ENCODE measurements at places on chromosomes 7 and 10.

- peak; percentile 53 for ATAC-seq
Measured at GRCh38 chr7:816751-817671, 15.3 kb upstream of the SUN1 start.

- no peak for ATAC-seq
Measured at GRCh38 chr10:104359811-104360210, 6.2 kb downstream of the CFAP58 start.

DNA sequence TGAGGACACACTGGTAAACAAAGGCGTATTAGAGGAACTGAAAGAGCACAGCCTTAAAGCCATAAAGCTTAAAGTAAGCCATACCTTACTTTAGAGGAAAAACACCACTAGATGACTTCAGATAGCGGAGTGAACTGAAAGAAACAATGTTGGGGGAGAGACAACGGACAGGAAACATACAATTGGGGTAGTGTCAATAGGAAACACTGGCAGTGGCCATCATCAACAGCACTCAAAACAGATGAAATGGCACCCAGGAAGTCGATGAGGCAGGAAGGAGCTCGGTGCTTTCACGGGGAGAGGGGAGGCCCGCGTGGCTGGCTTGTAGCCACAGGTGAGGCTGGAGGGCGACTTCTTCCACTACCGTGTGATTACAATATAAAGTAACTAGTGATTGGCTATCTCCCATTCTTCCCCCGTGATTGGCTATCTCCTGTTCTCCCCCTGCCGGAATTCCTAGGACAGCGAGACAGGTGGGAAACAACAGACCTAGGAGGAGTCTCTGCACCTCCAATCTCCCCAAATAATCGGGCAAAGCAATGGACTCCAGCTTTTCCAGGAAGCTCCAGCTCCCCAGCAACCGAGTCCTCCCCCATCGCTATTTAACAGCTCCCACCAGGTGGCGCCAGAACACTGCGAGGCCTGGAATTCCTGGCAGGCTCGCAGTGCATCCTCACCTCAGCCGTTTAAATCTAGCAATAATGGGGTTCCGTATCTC lies 2.4 kb upstream of the TAS2R38 start:
- ATAC-seq, result peak; percentile 66

- no peak for ATAC-seq
Measured at GRCh38 chr7:102107474-102108104, 179.1 kb upstream of the SH2B2 start.

DNA sequence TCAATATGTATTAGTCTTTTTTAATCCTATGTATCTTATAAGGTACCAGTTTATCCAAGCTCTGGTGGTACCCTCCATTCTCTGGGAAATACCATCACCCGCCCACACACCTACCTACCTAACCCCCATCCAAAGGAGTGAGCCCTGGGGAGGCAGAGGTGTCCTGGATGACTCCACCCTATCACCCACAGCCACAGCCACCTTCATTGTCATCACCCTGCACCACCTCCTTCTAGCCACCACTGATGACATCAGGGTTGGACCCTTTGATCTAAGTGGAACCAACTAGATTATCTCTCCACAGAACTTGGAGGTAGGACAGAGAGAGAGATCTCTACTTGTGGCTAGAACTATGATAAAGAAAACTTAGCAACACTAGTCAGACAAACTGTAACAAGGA lies 259.4 kb downstream of the PARD3 start:
- no peak for ATAC-seq

DNA sequence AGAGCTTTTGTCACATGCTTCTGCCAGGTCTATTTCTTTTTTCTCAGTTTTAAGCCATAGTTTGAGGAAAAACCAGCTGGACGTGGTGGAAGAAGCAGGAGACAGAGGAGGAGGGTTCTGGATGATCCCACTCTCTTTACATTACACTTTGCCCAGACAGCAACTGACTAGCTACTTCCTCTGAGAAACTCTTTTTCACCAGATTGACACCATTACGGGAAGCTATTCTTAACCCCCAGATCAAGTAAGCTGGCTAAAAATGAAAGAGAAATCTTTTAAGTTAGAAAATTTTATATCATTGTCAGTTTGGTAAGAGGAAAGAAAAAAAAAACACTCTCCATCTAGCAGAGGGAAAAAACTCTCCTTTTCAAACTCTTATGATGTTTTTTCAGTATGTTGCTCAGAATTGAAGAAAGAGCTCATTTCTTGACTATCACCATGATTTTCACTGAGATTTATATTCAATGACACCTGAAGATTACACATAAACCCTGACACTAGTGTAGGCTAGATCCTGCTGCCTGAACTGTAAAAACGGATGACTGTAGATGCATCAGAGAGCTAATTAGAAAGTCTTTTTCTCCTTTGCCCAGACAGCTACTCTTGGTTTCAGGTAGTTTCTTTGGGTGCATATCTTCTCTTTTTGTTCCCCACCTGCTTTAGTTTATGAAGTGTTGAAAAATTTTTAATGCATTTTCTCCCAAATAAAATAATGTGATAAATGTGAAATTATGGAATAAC lies 203.1 kb downstream of the TFEC start:
- no peak for ATAC-seq

Data from stimulated activated memory B cell treated with anti-CD40 and anti-IgM and Interleukin-4, amounts not matched to agents 10 μg/mL and 1 μg/mL and 100 μg/mL, for 72 hours (primary cell).